Endothelial cell of umbilical vein (primary cell): ENCODE measurements at places on chromosomes 2 and 18. TPM values are rescaled to one million over a fixed set of nuclear protein-coding genes. Genes with fewer than 3 reads are reported as not detected.

GRCh38 chr2:168216351-168217005 is 30.9 kb downstream of the STK39 start:
- peak; percentile 6 for DNase-seq

- no peak for DNase-seq
Observed at GRCh38 chr2:190720691-190721090, 71.8 kb downstream of the NAB1 start.

- peak; percentile 64 for DNase-seq
Observed at GRCh38 chr2:25673300-25674076, at the start of gene DTNB. Gene DTNB (minus strand): TSS chr2:25673577. CDS start chr2:25652660, 20,917 bp downstream.

Gene CAD
- 81.0 and 91.4 TPM in 2 replicates for total RNA-seq

GRCh38 chr2:183623227-183623626 is 499.0 kb downstream of the NUP35 start:
- DNase-seq = no peak

Gene GAREM1
- 1.0 and 1.1 TPM in 2 replicates for total RNA-seq

Gene NAT8
- not detected in 2 replicates for total RNA-seq

Gene ASXL3
- total RNA-seq = 0.27 and 1.7 TPM in 2 replicates

Gene GNAL
- total RNA-seq = 0.65 and 0.73 TPM in 2 replicates

Gene PLCL1
- total RNA-seq = 3.4 and 5.1 TPM in 2 replicates

GRCh38 chr2:150783015-150783414 is 295.5 kb upstream of the RND3 start:
- DNase-seq = no peak
